C1 segment of cervical spinal cord (tissue), 14 donors: ENCODE measurements at places on chromosomes 6 and 20.
A peak's percentile ranks its signal among the peaks of the same experiment; 100 is the strongest.

GRCh38 chr6:135196739-135197510 lies 15.8 kb downstream of the MYB start:
- no peak for DNase-seq

DNA sequence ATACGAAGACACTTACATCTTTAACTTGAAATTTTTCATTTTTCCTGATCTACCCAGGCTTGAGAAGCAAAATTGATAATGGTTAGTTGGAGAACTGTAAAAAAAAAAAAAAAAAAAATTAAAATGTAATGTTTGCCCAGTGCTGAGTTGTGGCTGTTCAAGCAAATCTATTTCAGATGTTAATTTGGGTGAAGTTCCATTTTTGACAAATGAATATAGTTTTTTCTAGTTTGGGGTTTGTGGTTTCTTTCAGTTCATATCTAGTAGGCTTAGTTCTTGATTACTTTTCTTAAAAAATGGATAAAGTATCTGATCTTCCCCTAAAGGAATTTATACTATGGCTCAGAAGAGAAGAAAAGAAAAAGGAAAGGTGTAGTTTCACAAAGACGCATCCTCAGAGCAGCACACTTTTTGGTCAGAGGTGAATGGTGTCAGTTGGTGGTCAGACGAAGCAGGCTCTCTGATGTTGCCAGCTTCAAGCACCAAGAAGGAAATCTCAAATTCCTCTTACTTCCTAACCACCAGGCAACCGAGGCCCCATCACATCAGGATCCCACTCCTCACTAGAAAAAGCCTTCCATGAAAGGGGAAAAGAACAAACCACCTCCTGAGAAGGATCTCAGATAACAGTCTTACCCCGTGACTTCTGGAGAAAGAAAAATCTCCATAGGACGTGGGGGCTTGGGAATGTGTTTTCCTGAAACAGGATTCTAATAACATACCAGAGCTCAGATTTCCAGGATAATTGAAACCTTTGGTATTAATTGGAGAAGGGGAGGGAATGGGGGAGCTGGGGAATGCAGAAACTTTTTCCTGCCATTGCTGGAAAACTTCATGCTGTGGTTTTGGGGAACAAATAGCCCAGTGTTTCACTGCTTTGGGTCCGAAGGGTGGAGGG lies 396.2 kb downstream of the CD83 start:
- no peak for DNase-seq

GRCh38 chr6:167140589-167141474 lies 16.9 kb downstream of the GPR31 start:
- DNase-seq: no peak

DNA sequence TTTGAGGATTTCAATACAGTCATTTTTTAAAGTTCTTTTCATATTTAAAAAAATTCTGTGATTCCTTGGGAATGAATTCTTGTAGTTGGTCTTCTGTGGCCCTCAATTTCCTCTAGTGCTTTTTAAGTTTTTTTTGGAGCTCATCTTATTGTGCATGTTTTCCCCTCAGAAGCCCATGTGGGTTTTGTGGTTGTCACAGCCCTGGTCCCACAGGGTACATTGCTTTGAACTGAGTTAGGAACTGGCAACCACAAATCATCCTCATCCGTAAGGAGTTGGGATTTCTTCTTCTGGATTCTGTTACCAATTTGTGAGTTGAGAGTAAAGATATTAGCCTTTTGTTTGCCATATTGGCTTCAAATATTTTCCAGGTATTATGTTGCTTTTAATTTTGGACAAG lies 89.9 kb downstream of the AKAP7 start:
- no peak for DNase-seq

DNA sequence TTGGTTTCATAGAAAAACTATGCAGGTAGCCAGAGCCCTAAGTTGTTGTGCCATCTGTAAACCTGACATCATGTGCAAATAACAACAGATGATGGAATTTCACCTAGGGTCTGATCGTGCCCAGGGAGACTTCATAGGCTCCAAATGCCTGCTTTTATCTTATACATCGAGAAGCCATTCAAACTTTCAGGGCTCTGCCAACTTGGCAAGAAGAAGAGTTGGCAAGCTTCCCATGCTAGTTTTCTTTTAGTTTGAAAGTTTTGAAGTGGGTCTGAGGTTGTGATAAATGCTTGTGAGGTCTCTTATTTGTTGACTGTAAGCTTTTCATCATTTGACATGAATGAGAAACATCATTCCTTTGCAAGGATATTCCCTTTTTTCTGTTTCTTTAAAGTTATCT lies 175.4 kb upstream of the FLRT3 start:
- no peak for DNase-seq

GRCh38 chr6:73451223-73452106 lies 632 bp downstream of the CGAS start:
- peak; percentile 58 for DNase-seq

DNA sequence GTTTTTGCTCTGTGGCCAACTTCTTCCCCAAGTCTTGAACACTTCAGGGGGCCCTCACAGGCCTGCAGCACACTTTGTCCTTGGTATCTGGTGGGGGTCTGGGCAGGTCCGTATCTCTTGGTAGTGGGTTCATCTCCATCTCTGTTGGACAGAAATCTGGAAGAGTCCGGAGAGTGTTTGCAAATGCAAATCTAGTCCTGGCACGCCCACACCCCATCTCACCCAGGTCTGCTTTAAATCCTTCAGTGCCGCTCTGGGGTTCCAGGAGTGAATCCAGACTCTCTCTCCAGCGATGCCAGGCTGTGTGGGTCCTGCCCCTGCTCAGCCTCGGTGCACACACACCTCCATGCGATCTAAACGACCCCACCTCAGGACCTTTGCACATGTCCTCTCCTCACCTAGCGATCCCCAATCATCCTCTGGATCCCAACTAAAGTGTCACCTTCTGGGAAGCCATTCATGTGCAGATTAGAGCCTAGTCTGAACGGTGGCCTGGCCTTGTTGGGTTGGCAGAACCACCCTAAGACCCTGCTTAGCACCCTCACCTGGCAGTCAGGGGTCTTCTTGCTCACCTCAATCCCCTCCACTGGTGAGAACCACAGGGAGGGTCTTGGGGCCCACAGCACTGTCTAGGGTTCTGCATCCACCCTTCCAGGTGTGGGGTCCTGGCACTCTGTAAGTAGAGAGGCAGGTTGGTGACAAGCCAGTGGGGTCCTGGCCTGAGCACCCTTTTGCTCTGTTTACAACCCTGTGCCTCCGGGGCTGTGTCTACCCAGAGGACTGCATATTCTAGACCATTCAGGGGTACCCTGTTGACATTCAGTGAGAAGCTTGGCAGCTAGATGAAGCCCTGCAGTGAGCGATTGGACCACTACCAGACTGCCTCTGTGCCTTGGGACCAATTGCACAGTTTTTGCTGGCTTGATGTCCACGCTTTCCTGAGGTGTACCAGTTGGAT lies 100.8 kb downstream of the SYCP2 start:
- no peak for DNase-seq

DNA sequence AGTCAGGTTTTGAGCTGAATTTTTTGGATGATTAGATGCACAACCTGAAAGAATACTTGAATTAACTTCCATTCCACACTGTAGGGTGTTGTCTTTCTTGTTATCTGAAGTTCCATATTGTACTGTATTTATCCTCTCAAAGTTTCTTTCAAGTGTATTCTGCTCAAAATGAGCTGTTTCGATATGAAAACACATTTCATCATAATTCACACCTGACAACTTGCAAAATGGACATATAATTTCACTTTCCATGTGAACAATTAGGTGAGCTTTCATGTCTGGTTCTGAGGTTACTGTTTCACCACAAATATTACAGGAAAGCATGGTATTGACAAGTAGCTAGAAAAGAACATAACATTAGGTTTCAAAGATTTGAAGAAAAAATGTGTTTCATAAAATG lies 1.7 kb downstream of the ZUP1 start:
- no peak for DNase-seq

GRCh38 chr20:9442858-9443257 lies 71.5 kb upstream of the LAMP5 start:
- DNase-seq: no peak

GRCh38 chr6:135088818-135089809 lies 34.5 kb upstream of the HBS1L start:
- no peak for DNase-seq

DNA sequence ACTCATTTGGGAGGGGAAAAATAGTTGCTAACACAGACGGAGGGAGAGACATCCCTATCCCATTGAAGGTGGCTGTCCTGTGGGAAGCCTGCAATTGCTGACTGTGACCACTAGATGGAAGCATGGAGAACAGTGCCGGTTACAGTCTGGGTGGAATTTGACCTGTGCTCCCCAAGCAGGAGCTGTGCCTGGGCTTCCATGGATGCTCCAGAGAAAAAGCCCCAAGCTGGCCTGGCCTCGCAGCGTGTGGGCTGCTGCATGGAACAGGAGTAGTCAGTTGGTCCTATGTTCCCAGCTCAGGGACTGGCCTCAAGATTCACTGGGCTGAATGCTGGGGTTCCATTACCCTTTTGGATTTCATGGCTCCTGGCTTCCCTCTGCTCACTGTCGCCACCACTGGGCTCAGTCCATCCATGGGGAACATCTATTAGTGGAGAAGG lies 116.3 kb upstream of the CHD6 start:
- no peak for DNase-seq

- no peak for DNase-seq
Measured at GRCh38 chr20:38776363-38776762, 28.1 kb downstream of the ACTR5 start.

DNA sequence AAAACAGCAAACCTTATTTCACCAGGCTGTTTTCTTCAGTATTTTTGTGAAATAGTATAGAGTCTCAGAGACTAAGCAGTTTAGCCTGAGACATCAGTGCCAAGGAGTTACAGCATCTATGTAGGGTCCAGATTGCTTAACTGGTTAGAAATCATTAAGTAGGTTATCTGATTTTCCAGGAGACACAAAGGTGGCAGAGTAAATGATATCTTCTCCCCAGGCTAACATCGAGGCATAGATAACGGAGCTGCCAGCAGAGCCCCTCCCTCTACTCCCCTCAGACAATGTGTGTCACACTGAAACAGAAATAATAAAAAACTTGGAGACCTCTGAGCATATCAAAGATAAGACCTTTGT lies 473.0 kb upstream of the CITED2 start:
- DNase-seq: no peak

DNA sequence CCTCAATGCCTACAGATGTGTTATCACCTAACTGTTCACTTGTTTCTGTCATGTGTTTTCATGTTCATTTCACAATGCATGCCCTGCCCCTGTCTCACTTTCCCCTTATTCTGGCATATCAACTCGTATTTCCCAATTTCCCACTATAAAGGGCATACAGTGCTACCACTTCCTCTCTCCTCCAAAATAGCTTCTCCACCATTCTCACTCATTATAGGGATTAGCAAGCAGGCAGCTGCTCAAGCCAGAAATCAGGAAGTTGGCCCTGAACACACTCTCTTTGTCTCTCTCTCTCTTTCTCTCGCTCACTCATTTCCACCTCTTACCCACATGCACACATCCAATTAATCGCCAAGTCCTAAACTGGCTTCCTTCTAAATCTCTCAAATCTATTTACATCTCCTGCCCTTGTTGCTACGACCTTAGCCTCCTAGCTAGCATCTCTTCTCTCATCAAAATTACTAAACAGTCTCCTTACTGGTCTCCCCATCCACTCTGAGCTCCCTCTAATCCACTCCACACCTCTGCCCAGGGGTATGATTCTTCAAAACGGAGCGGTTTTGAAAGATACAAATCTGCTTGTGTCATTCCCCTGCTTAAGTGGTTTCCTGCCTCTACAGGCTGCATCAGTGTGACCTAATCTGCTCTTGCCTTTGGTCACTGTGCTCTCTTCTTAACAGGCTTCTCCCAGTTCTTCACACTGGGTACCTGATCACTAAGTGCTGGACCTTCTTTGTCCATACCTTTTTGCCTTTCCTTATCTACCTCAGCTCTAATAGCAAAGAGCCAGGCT lies 196.2 kb downstream of the BTBD9 start:
- no peak for DNase-seq

DNA sequence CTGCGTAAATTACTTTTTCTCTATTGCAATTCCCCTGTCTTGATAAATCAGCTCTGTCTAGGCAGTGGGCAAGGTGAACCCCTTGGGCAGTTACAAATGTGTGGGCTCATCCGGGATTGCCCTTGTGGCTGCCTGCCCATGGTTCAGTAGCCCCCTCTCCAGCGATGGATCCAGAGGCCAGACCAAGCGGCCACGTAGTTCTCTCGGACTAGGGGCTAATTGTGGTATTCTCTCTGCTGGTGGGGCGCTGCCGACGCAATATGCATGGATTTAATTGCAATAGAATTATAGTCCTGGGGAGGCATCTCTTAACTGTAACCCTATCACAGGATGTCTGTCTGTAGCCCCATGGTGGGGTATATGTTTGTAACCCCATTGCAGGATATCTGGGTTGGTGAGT lies 64.3 kb upstream of the UNC93A start:
- no peak for DNase-seq

DNA sequence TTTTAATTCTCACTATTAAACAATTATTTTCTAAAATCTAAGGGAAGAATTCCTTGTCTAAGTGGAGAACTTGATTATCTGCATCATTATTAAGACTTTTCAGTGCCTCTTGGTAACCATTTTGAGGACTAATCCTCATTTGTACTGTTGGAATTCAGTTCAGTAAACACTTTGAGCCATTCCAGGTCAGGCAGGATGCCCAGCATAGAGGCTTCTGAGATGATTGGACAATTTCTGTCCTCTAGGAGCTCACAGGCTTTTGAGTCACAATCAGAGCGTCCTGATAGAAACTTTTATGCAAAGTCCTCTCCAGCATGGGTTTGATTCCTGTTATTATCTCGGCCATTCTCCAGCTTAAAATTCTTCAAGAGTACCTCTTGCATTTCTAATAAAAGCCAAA lies 1304.6 kb downstream of the EPHA7 start:
- DNase-seq: no peak

DNA sequence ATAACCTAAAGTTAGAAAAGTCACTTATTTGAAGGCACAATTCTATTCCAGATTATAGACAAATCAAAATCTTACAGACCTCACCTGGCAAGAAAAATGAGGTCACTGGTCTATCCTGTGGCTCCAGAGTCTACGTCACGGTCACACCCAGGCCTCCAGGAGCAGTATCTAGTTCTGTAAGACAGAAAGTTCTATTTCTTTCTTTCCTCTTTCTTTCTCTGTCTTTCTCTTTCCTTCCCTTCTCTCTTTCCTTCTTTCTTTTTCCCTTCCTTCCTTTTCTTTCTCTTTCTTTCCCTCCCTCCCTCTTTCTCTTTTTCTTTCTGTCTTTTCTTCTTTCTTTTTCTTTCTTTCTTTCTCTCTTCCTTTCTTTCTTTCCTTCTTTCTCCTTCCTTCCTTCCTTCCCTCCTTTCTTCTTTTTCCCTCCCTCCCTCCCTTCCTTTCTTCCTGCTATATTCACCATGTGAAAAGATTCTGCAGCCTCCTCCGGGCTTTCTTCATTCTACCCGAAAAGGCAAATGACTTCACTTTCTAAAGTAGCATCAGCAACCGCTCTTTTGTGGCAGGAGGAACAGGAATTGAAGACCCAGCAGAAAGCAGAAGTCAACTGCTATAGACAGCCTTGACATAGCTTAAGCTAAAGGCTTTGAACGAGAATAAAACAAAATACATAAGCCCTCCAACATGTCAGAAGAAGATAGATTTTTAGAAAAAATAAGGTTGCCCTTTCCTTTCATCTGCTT lies 83.9 kb upstream of the SIRPG start:
- DNase-seq: no peak

GRCh38 chr6:54053881-54054391 lies 57.3 kb upstream of the MLIP start:
- no peak for DNase-seq
